EL (cell line): ENCODE measurements at places on chromosomes 16 and 17.

- no peak for DNase-seq
Observed at GRCh38 chr17:28161311-28161710, 118.8 kb downstream of the NLK start.

DNA sequence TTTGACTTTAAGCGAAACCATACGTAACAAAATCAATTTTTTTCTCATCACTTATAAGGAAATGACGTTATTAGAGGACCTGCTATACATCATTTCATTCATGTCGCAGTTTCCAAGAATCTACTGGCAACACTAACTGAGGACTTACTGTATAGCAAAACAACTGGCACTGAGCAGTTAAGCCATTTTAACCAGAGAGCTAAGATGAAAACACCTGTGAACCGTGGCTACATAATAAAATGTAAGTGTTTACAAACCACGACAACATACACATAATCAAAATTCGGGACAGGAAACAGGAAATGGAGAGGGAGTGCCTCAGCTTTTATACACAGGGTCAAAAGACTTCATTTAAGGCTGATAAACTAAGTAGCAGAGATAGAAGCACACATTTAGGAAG is 29.5 kb downstream of the METTL16 start:
- DNase-seq: no peak

DNA sequence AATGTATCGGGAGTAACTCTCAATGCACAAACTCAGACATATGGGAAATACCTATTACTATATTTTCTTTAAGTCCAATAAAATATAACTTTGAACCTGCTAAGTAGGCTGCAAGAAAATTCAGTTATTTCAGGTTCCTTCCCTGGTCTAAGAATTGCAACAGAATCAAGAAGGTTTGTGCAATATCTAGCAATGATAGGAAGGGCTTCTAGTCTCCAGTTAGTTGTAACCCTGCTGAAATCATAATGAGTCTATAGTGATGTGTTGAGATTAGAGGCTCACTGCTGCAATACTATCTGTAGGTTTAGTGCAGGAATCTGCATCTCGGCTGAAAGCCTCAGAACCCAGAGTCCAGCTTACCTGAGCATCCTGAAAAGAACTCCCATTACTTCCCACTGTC is 110.5 kb downstream of the PMP22 start:
- DNase-seq: no peak

- DNase-seq: peak; percentile 47
Observed at GRCh38 chr17:44878627-44879221, 20.5 kb downstream of the EFTUD2 start.

- peak; percentile 68 for DNase-seq
Observed at GRCh38 chr17:72602517-72603419, 481.9 kb downstream of the SOX9 start.

GRCh38 chr17:76078860-76079534 is at the start of gene ZACN:
ZACN (plus strand) TSS chr17:76079182; CDS start chr17:76079265, 83 bp downstream.
- no peak for DNase-seq

DNA sequence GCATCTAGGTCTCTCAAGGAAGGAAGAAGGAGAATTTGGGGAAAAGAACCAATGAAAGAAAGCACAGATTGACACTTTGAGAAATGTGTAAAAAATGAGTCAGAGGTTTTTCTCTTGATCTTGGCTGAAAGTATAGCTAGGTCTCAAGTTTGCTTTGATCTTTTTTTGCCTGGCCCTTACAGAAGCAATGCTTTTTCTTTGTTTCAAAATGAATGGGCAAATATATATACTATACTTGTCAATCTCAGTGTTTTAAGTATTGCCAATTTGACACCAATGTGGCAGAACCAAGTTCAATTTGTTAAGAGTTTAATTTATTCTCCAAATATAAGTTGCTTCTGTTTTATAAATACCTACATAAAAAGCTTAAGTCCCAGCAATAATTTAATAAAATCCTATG is 119.6 kb downstream of the PPM1E start:
- no peak for DNase-seq

GRCh38 chr16:66656547-66656946 is 40.0 kb downstream of the CMTM4 start:
- no peak for DNase-seq

DNA sequence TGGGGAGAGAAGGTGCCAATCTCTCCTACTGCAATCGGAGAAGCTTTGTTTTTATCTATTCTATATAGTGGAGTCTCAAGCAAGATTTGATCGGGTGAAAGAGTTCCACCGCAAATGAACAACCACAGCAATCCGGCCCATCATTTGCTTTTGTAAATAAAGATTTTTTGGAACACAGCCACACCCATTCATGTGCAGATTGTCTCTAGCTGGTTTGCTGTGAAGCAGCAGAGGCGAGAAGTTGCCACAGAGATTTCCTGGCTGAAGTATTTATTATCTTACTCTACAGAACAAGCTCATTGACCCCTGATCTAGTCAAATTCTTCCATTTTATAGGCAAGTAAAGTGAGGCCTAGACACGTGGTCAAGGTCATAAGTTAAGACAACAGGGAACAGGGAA is 195.5 kb upstream of the TNRC6C start:
- no peak for DNase-seq

GRCh38 chr17:74920642-74921025 is 2.4 kb downstream of the USH1G start:
- DNase-seq: no peak

DNA sequence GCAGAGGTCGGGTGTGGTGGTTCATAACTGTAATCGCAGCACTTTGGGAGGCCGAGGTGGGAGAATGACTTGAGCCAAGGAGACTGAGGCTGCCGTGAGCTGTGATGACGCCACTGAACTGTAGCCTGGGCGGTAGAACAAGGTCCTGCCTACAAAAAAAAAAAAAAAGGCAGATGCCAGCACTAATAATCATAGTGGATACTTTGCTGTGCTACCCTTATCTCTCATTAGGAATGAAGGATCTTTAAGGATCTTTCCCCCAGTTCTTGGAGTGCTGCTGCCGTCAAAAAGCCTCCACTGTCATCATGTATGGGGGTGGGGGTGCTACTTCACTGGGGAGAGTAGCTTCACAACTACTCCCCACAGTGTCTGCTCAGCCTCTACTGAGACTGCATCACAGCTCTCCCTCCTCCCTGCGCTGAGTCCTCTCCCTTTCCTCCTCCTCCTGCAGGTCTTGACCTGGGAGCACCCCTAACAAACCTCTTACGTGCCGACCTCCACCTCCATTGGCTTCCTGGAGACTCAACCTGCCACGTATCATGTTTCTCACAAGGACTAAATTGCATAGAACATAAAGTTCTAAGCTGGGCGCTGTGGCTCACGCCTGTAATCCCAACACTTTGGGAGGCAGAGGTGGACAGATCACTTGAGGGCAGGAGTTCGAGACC is 24.4 kb upstream of the ST6GALNAC1 start:
- no peak for DNase-seq

DNA sequence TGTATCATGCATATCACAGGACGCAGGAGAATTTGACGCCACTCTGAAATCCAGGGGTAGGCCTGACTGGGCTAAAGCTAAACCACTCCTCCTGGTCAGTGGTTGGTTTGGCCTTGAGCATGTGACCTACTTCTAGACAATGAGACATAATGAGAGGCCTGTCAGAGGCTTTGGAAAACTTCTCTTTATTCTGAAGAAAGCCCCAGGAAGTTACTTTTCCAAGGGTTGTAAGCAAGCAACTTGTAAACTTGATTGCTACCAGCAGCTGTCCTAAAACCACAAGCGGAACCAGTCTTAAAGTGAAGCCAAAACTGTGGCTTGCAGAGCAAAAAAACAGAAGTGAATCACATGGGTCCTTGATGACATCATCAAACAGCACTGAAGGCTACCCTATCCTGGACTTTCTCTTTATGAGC is 138.2 kb upstream of the COX10 start:
- DNase-seq: peak; percentile 5

GRCh38 chr17:70891306-70891705 is 722.0 kb downstream of the KCNJ2 start:
- no peak for DNase-seq

DNA sequence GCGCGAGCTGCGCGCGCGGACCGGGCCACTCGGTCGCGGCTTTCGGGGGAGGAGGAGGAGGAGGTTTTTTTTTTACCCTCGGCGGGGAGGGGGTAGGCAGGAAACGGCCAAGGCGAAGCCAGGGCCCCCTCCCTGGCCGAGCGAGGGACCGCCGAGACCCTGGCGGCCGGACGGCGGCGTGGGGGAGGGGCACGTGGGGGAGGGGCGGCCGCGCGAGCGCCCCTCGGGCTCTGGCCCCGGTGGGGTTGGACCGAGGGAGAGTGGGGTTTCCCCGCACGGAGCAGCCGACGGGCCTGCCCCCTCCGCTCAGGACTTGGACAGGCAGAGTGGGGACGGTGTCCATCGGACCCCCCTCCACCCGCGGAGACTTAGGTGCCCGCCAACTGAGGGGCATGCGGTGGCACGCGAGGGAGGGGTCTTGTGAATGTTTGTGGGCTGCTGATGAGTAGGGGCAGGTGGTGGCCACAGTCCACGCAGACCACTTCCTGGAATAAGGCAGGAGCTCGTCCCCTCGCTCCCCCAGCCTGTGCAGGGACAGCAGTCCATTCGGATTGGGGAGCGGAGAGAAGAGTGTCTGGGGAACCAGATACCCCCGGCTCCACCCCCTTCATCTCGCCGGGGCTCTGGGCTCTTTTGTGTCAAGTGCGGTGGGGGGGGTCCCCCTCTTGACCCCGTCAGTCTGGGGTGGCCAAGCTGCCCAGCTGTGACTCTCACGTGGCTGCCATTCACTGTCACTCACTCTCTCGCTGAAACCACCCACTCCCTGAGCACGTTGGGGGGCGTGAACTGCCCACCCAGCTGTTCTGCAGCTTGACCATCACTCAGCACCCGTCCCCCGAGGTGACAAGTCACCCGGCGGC is 3.0 kb upstream of the CHD3 start:
- DNase-seq: peak; percentile 69

GRCh38 chr17:10683853-10684252 is 13.5 kb downstream of the SCO1 start:
- peak; percentile 47 for DNase-seq
